Activated T-cell treated with anti-CD3 and anti-CD28 coated beads, Interleukin-2, amount 50 U/mL, for 1 hour (primary cell): ENCODE measurements at places on chromosomes 7 and 10.

DNA sequence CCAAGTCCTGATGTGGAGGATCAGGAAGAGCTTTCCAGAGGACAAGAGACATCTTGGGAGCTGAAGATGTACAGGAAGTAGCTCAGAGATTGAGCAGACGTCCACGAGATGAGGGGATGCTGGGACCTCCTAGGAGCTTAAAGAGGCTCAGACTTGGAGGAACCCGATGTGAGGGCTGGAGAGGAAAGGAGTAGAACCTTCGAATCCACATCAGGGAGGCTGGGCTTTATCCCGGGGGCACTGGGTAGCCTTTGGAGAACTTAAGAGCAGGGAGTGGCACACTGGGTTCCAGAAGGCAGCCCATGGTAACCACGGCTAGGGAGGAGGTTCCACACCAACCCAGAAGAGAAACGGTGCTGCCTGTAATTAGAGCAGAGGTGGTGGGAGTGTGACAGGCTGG, 10.8 kb downstream of the PRKCQ start:
- no peak for DNase-seq

GRCh38 chr7:39703144-39703543, 79.8 kb downstream of the RALA start:
- no peak for DNase-seq

DNA sequence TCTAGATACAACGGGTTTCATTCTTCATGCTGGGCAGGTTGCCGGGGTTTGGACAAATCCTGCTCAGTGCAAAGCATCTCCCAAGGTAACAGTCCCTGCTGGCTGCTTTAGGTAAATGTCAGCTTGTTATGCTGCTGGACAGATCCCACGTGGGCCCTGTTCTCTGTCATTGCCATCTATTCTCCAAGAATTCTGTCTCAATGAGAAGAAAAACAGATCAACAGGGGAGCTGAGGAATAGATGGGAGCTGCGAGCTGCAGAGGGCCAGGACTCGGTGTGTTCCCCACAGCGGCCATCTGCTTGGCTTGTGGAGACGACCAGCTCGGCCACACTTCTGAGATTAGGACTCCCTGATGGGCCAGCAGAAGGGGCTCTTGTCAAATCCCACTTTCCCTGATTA, 235.2 kb downstream of the DPP6 start:
- DNase-seq = no peak

GRCh38 chr7:139699640-139700504, 77.9 kb downstream of the HIPK2 start:
- no peak for DNase-seq

DNA sequence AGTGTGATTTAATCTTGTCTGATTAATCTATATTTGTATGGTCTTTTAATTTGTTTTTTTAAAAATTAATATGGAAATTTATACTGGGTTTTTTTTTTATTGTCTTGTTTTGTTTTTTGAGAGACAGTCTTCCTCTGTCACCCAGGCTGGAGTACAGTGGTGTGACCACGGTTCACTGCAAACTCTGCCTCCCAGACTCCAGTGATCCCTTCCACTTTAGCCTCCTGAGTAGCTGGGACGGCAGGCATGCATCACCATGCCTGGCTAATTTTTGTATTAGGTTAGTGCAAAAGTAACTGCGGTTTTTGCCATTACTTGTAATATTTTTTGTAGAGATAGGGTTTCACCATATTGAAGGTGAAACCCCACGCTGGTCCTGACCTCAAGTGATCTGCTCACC, 73.1 kb downstream of the TET1 start:
- DNase-seq = no peak

DNA sequence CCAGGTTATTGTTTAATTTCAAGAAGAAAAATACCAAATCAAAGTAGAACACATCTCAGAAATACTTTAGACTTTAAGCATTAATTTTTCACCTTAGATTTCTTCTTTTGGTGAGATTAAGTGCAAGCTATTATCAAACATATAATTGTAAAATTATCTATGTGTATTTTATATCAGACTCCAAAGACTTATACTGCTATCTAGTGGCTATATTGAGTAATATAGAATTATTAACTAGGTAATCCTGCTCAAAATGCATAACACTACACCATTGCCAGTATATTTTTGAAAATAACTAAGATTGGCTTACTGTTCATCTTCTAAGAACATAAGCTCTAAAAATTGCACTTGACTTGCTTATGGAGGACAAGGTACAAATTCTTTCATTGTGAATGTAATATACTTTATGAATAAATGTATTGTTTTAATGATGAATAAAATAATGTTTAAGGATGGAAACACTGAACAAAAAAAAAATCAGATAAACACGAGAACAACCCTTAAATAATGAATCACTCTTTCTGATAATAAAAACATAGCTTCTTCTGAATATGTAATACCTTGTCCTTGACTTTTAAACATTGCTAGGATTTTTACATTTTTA, 86.7 kb upstream of the GNAI1 start:
- DNase-seq = no peak

GRCh38 chr7:40310258-40310657, 175.5 kb downstream of the SUGCT start:
- DNase-seq = no peak

DNA sequence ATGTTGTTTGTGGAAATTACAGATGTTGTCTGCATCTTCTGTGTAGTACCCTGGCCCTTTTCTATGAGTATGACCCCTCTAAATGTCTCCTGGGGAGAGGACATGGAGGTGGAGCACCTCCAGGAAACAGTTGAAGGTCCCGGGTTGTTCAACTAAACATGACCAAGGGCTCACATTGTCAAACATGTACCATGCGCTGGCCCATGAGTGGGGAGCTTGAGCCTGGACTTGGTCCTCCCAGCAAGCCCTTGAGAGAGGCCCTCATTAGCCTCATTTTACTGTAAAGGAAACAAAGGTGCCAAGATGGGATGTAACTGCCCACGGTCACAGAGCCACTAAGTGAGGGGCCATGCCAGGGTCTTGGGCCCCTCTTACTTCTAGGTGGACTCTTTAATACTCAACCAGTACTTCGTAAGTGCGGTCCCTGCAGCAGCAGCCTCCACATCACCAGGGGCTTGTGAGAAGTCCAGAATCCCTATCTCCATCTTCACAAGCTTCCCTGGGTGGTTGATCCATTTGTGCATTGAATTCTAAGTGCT, 31.2 kb downstream of the C10orf71 start:
- no peak for DNase-seq

- no peak for DNase-seq
Measured at GRCh38 chr7:140605337-140605736, 35.3 kb downstream of the DENND2A start.

DNA sequence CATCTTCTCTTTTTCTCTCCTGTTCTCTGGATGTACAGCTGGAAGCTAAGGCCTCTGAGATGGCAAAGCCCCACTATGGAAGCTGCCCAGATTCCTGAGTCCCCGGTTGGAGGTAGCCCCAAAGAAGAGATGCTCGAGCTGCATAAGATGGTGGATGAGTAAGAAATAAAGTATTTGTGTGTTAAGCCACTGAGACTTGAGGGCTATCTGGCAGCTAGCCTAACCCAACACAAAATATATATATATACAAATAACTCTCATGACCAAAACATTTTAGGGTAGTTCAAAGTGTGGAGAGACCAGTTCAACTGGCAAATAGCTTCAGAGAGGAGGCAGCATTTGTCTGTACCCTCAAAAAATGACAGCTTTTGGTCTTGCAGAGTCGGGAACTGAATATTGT, 72.4 kb upstream of the PDE1C start:
- DNase-seq = no peak

DNA sequence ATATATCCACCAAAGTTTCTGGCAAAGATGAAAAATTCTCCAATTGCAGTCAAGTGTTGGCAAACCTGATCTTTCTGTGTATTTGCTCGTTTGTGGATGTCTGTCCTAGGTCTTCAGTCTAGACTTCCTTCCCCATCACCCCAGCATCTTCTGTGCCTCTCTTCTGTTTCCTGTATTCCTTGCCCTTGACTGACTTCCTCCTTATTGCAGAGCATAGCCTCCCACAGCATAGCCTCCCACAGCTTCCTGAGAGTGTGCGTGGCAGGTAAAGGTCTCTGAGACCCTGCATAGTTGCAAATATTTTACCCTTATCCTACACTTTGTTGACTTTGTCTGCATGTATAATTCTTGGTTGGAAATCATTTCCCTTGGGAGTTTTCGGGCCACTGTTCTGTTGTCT, 18.4 kb downstream of the SLC18A2 start:
- DNase-seq = no peak
